Psoas muscle (tissue), 8 donors: ENCODE measurements at places on chromosomes 3 and 15.

DNA sequence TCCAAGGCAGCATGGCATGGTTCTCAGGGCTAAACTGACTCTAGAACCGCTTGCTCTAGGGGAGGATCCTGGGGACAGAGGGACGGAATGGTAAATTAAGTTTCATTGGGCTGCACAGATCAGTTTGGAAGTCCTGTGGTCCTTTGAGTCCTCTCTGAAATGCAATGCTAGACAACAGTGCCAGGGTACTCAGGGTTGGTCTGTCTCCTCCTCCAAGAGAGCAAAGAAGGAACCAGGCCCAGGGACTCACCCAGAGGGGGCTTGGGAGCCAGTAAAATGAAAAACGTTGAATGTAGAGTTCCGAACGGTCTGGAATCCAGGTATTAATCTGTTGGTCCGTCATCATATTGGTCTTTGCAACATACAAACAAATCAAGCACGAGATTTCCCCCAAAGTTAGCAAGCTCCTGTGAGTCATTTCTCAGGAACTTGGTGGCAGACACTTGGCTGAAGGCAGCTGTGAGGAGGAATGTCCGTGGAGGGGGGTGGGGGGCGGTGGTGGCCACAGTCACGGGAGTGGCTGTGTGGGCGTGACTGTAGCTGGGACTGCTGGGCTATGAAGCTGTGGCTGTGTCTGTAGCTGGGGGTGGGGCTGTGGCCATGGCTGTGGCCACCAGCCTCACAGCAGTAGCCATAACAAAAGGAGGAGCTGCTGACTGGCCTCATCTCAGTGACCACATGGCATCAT is 361.0 kb downstream of the SHQ1 start:
- DNase-seq: peak; percentile 77

GRCh38 chr3:144381607-144382006 is 410.0 kb downstream of the DIPK2A start:
- no peak for DNase-seq

DNA sequence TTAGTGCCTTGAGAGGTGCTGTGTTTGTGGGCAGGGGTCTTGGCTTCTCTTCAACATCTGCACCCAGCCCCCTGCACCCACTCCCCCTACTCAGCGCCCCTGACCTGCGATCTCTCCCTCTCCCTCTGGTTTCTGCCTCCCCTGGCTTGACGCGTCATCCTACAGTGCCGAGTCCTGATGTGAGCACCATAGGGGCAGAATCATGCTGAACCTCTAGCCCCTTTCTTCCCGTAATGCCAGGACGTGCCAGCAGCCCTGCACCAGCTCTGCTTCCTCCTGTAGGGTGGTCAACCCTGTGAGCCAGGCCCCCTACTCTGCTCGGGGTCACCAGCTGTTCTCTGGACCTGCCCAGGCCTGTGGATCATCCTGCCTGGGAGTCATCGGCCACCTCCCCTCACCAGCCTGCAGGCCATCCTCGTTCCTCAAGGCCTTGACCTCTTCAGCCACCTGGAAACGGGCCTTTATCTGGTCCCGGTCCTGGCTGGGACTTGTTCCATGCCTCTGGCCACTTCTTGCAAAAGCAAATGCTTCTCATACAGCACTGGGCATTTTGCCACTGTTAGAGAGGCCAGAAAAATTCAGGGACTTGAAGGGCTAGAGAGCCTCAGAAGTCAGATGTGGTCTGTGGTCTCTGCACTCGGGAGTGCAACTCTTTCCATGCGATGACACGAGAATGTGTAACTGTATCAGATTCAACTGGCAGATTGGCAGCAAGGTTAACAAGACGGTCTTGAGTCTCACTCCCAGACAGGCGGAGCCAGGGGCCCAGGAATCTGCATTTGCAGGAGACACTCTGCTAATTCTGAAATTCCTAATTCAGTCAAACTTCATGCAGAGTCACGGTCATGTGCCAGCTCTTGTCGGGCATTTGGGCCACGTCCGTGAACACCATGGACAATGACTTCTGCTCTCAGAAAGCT is 16.7 kb upstream of the KLF15 start:
- DNase-seq: peak; percentile 76

GRCh38 chr3:105364128-105364527 is 2.6 kb upstream of the ALCAM start:
- no peak for DNase-seq

DNA sequence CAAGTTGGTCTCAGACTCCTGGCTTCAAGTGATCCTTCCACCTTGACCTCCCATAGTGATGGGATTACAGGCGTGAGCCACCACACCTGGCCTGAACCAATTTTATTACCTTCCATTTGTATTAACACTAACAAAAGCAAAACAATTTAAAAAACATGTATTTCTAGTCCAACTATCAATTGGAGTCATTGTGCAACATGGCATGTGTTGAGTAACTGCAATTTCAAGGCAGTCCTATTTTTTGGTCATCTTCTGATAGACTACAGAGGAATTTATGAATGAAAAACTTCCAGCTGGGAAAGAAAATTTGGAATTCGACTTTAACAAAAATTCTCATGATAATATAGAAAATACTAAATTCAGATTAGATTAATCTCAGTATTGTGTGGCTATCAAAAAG is 16.8 kb downstream of the SPTSSB start:
- no peak for DNase-seq

GRCh38 chr15:36632226-36632625 is 52.8 kb downstream of the CDIN1 start:
- no peak for DNase-seq

GRCh38 chr3:174959556-174960065 is 100.5 kb downstream of the NAALADL2 start:
- no peak for DNase-seq

GRCh38 chr3:30779686-30780287 is 114.7 kb downstream of the GADL1 start:
- DNase-seq: no peak

GRCh38 chr3:77467702-77468625 is 428.1 kb downstream of the ROBO2 start:
- DNase-seq: no peak

DNA sequence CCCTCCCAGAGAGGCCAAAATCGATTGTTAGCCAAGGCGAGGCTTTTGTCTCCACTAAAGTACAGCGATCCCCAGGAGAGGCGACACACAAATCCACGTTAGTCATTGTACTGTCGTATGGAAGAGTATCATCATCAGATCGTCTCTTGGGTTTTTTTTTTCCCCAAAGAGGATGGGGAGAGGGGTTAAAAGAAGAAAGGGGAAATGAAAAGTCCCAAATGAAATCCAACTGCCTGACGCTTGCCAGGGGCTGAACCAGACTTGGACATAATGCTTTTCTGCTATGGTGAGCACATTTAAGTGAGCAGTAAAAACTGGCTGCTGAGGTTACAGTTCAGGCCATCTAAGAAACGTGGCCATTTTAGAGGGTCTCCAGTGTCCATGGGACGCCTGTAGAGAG is 37.9 kb upstream of the CTSH start:
- no peak for DNase-seq

DNA sequence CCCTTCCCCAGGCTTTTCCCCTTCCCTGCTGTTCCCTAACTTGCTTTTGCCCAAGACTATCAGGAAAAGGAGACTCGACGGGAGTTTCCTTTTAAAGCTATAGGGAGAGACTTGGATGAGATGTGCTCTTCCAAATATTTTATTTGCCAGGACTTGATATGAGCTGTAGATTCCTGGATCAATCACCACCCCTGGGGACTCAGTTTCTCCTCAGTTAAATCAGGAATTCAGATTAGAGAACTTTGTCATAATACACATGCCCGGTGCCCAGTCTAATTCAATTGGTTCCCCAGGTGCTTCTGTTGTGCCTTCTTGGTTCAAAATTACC is 46.6 kb downstream of the SMAD6 start:
- no peak for DNase-seq

DNA sequence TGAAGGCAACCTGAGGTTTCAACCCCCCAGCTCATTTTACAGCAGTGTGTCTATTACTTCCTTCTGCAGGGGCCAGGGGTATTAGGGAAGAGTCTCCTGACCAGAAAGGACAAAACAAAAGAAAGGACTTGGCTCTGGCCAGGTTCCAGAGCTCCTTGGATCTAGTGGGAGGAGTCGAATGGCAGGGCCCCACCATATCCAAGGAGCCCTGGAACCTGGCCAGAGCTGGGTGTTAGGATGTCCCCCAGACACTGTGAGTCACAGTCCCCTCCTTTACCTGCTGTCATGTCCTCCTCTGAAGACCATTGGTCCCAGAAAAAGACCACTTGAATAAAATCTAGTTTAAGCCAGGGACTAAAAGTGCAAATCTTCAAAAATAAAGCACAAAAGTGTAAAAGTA is 113.2 kb downstream of the EEFSEC start:
- DNase-seq: no peak

DNA sequence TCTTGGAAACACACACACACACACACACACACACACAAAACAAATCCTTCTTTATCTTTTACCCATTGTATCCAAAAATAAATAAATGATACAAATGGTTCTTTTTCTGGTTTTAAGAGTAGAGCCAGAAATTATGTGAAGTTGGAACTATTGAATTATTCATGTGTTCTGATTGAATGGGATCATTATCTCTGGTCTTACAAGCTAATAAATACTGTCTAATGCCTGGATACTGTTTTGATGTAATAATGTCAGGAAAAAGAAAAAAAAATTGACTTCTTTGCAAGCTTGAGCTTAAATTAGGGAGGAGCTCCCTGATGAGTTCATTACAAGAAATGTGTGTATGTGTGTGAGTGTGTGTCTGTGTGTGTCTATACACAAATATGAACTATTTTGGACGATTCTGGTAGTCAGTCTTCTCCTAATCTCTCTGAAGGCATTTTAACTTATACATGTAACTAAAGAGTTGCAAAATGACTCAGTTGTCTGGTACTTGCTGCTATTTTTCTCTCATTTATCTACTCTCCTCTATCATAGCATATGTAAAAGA is 507.2 kb upstream of the AGTR1 start:
- DNase-seq: no peak

DNA sequence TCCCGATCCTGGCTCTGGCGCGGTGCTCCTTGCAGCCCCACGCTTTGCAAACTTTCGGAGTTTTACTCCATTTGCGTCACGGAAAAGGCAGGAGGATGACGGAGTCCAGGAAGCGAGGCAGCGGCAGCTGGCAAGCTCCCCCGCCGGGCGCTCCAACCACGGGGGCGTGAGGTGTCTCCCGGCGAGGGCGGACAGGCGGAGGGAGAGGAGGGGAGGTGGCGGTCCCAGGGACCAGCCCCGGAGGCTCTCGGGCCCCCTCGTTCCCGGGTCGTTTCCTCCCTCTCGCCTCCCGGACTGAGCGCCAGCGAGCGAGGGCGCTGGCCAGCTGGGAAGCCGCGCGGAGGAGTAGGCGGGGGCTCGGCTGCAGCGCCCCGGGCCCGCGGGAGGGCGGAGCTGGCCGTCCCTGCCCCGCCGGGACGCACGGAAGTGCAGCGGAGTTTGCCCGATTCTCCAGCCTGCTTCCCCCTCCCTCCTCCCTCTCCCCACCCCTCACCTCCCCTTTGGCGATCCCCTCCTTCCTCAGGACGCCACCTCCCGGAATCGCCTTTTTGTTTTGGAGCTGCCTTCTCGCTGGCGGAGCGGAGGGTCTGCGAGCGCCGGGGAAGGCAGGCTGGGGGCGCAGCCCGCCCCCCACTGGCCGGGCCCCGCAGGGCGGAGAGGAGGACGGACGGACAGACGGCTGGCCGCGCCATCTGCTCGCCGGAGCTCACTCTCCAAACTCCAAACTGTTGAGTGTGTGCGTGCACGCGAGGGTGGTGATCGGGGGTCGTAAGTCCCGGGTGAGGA is at the start of gene SNX33:
TSS of gene SNX33 (plus strand) at position 543 of the 786 bp plus-strand sequence. CDS start 1,191 bp downstream, outside the sequence.
- peak; percentile 84 for DNase-seq

GRCh38 chr15:32028921-32029320 is 1.4 kb upstream of the CHRNA7 start:
- DNase-seq: no peak

DNA sequence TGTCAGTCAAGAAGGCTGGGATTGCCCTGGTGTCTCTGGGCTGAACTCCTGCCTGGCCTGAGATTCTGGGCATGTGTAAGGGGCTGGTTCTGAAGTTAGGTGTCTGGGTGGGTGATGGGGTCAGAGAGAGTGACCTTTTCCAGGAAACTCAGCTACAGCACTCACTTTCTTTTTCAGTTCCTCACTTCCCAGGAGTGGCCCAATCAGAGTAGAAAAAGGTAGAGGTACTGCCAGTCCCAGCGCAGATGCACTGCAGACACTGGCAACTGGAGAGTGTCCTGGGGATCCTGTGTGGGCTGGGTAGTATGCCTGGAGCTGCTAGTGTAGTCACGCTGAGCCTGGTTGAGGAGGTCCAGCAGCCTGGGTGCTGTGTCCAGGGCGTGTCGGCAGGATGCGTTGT is 46.5 kb upstream of the APEH start:
- DNase-seq: no peak

- DNase-seq: no peak
Observed at GRCh38 chr3:5079761-5080160, 42.3 kb upstream of the ARL8B start.

GRCh38 chr15:98827217-98827616 is 178.9 kb downstream of the IGF1R start:
- no peak for DNase-seq

DNA sequence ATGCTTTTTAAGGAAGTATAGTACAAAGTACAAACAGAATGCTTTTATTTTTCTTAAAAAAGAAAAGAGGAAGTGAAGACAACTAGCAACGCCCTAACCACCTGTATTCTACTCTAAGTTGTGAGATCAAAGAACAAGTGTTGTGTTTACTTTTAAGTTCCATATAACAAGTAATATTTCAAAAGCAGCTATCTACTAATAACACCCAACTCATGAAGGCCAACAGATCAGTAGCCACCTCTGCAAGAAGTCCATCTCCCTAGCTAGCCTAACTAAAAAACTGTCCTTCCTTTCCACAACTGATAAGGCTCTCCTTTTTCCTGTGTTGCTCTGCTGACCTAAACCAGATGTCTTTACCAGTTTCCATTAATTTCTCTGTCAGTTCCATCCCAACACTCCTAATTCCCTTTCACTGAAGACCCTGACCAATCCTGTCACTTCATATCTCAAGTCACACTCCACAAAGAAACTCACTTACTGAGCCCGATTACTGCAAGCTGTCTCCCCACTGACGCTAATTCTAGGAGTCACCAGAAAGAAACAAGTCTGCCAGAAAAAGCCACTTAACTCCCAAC is 26.9 kb downstream of the PHC3 start:
- DNase-seq: no peak

GRCh38 chr15:88513195-88513594 is 33.3 kb downstream of the DET1 start:
- DNase-seq: no peak

GRCh38 chr3:42140665-42141203 is 49.6 kb downstream of the TRAK1 start:
- DNase-seq: no peak

- DNase-seq: no peak
Observed at GRCh38 chr15:44064706-44065105, 130.4 kb downstream of the FRMD5 start.
